Mucosa of descending colon (tissue), 3 donors: ENCODE measurements at places on chromosomes 4 and X. TPM values are rescaled to one million over a fixed set of nuclear protein-coding genes. Genes with fewer than 3 reads are reported as not detected.

GRCh38 chr4:86181585-86181984 is 178.3 kb downstream of the MAPK10 start:
- no peak for DNase-seq

Gene SPACA5
- total RNA-seq: not detected

DNA sequence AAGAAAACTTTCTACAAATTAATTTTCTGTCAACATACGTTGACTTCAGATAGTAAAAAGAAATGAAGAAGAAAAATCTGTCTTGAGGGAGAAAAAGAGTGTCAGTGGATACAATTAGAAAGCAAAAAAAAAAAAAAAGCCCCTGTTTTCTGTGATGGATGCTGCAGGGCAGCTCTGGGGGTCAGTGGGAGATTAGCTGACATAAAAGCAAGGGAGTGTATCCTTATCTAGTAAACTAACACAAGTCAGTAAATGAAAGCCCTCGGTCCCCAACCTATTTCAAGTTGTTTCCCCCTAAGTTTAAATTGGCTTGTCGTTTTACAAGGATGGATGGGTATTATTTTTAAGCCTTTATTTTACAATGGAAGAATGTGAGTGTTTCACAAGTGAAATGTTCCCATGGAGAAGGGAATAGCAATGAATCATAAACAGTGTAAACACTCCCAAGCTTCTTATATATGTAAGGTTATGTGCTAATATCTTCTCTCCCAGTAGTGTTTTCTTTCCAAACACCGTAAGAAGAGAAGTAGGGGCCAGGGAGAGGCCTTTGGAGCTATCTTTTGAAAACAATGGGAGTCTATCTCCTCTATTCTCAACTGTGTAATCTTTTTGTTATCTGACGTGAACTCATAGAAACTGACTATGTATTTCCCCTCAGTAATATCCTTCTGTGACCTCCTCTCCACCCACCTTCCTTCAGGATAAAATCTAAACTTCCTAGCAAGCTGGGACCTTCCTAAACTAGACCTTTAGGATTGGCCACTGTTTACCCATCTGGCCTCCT is 347.7 kb downstream of the FBXO8 start:
- no peak for DNase-seq

DNA sequence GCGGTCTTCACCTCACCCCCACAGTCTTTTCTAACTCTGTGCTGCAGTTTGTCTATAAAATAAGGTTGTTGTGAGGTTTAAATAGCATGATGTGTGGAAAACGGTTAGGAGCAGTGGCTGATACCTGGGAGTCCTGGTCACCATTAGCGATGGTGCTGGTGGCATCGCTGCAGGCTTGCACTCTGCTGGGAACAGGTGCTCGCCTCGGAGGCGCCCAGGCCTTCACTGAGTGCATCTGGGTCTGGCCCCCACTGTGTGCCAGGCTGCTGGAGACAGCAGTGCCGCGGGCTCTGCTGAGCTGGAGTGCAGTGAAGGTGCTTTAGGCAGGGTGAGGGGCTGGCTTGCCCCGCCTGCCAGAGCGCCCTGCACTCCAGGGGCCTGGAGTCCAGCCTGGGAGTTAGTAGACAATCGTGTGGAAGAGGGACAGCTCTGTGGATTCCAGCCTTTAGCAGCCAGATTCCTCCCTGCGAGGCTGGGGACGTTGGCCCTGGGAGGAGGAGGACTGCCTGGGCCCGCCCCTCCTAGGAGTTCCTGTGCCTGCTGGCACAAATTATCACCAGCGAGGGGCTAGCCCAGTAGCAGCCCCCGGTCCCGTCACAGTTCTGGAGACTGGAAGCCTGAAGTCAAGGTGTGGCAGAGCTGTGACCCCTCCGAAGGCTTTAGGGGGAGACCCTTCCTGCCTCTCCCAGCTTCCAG is 7.3 kb downstream of the RGS12 start:
- no peak for DNase-seq

Gene PHEX
- total RNA-seq: 0.19 TPM

DNA sequence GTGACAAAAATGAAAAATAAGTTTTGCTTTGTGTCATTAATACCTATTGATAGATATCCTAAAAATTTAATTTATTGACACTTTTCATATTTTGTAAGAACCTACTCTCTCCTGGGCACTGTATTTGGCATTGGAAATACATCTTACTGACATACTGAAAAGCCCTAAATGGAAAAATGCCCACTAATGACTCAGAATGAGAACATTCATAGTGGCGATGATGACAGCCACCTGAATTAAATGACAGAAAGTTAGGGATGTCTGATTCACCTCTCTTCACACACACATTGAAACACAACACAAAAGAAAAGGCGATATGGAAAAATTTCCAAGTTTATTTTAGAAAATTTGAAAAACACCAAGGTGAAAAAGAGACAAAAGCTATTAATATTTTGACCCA is 992.3 kb downstream of the STPG2 start:
- DNase-seq: no peak

DNA sequence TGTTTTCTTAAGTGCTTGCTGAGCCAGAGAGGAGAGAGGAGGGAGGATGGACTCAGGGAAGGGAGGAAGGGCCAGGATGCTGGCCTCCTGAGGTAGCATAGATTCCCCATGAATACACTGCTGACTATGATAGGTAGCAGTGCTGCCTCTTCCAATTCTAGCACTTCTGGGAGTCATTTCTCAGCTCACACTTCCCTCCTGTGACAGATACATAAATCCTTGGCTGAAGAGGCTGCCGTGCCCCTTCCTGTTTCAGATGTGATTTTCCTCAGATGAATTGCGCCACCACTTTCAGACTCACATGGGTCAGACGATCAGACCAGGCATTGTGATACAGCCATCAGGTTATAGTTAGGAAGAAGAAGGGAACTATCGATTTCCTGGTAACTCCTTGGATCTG is 22.4 kb downstream of the TSC22D3 start:
- DNase-seq: no peak

DNA sequence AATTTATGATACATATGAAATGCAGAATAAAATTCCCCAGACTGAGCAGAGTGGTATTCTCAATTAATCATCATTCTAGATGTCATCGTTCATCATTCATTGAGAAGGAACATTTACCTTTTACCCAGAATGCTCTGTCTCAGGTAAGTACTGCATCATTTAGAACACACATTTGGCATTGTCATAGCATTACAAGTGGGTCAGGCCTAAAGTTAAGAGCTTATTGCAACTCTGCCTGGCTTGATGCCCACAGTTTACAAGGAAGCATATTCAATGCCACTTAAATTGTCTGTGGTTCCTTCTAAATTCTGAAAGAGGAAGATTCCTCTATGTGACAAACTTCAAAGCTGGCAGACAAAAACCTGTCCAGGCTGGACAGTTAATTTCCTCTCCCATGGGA is 87.3 kb downstream of the CAMK2D start:
- DNase-seq: no peak

- no peak for DNase-seq
Observed at GRCh38 chr4:30767147-30767845, 47.1 kb downstream of the PCDH7 start.

GRCh38 chr4:152501846-152502536 is 33.9 kb downstream of the FBXW7 start:
- no peak for DNase-seq

DNA sequence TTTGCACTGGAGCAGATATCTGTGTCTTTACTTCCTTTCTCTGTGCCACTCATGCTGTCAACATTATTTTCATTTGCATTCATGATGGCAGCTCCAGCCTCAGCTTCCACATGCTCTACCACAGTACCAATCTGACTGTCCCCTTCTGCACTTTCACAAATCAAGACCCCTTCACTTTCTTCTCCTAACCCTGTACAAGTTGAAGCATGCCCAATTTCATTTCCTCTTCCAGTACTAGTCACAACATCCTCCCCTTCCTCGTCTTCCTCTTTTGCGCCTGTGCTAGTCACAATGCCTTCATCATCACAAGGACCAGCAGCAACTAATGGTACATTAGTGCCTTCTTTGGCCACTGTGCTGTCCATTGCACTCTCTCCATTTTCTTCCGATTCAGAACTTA is 26.5 kb downstream of the BOD1L1 start:
- no peak for DNase-seq

Gene SORBS2
- 53.7 TPM for total RNA-seq

DNA sequence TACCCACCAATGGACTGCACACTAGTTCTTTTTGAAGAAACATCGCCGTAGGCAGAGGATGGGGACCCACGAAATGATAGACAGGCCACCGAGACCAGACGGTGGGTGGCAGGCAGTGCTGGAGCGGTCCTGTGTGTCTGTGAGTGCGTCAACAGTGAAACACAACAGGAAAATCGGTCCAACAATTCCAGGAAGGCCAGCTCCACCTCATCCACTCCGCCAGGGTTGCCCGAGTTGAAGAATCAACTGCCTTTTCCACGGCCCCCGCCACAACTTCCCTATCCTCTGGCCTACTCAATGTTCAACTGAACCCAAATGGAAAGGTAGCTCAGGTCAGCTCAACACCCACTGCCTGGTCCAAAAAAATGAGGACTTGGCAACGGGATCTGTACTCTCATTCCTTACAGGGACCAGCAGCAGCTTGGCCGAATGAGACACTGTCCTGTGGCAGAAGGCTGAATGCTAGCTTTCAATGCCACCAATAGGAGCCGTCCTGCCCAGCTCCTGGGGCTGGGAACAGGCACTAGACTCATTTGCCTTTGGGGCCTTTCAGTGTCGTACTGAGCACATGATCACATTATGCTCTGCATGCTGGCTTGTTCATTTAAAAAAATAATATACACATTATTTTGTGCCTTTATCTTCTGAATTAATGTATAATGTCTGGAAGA is 43.5 kb downstream of the MID1 start:
- no peak for DNase-seq

Gene USP17L18
- not detected for total RNA-seq

Gene APBB2
- total RNA-seq: 68.3 TPM

Gene USP26
- total RNA-seq: not detected

DNA sequence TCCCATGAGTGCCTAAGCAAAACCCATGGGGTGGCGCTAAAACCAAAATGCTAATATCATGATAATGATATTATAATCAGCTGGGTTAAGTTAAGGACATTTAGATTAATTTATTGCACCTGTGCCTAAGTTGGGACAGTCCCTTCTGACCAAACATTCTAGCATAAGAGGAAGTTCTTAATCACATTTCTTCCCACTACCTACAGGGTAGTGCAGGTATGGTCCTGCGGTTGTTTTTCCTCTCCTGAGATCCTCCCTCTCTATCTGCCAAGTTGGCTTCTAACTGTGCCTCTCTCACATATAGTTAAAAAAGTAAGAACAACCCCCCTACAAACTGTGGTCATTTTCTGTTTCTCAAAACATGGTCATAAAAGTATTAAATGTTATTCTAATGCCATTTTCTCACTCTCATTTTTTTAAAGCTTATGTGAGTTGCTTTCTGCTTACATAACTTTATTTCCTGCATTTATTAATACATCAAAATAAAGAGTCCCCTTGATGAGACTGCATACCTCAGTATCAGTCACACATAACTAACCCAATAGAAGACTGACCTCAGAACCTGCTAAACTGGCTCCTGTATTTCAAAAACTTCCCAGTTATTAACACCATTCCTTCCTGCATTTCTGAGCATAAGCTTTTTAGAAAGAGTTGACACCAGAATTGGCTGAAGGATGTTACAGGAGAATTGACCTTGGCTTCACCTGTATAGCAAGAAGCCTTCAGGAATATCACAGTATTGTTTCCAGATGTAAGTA is 1332.5 kb downstream of the FSTL5 start:
- no peak for DNase-seq

Gene CTSO
- 16.3 TPM for total RNA-seq

DNA sequence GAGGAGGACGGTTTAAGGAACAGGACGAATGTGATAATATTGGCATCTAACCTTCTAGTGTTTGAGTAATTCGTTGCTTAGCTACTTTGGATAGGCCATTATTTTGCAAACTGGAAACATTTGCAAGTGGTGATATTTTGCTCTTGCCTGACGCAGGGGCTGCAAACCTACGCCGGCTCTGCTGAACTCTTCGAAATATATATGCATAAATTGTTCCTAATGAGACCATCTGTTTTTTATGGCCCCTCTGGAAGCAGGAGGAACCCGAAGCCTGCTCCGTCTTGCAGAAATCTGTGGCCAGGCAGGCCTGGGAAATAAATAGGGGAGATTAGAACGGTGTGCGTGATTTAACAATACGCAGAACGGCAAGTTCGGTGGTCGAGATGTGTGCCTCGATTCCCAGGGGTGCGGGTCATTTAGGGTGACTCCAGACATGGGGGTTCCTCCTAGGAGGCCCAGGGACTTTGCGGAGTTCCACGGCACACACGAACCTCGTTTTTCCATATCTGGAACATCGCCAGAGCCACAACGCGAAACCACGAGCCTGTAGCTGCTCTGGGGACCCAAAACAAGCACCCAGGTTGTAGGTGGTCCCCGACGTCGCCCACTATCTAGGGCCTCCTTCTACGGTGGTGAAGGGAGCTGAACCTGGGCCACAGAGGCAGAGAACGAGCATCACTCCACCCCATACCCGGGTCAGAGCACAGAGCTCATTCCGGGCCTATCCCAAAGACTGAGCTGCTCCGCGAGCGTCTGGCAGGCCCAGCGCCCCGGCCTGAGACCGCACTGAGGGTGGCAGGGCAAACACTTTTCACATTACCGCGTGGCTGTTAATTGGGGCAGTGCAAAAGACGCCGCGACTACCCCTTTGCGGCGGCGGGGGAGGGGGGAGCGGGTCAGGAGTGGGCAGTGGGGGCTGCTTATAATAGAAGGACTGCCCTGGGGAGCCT is 89.7 kb downstream of the BCOR start:
- no peak for DNase-seq

Gene PRDM8
- total RNA-seq: 10.1 TPM

Gene GYG2
- 3.7 TPM for total RNA-seq

- DNase-seq: no peak
Observed at GRCh38 chrX:23841847-23842522, 59.0 kb downstream of the SAT1 start.

Gene ZFP42
- total RNA-seq: not detected

DNA sequence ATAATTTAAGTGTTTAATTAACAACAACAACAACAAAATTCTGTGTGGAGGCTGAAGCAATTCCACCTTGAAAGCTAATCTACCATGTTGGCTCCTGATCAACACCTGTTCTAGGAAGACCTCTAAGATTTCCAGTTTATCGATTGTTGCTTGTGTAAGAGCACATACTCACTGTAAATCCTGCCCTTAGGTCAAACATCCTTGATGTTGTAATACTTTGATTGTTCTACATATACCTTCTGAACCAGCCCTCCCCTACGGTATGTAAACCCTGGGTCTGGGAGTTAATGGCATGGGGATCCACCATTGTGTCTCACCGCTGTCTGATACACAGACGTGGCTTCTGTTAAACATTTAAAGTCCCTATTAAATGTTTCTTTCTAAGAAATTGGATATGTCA is 73.2 kb downstream of the RASL11B start:
- no peak for DNase-seq

Gene GYPB
- not detected for total RNA-seq

DNA sequence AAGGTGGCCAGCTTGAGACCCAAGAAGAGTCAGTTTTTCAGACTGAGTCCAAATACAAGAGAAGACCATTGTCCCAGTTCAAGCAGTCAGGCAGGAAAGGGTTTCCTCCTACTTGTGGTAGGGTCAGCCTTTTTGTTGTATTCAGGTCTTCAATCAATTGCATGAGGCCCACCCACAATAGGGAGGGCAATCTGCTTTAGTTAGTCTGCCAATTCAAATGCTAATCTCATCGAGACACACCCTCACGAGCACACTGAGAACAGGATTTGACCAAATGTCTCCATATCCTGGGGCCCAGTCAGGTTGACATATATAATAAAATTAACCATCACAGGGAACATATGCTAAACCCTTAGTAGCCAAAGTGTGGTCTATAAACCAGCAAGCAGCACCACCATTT is 75.3 kb upstream of the FRMPD3 start:
- DNase-seq: no peak
